A549 treated with Mapracorat at 1 μM for 4 hours (cell line): ENCODE measurements at places on chromosomes 4 and X. TPM values are rescaled to one million over a fixed set of nuclear protein-coding genes. Genes with fewer than 3 reads are reported as not detected.

The PDS5A gene
- total RNA-seq, result 21.9 to 30.2 TPM (median 27.9 TPM) in 5 replicates

The TLR1 gene
- 0.13 to 0.30 TPM (median 0.23 TPM) in 5 replicates for total RNA-seq

The PDLIM5 gene
- 27.5 to 43.8 TPM (median 35.7 TPM) in 5 replicates for total RNA-seq

The NPFFR2 gene
- not detected in 5 replicates for total RNA-seq

The CSAG3 gene
- not detected in 5 replicates for total RNA-seq

The PNCK gene
- 0.12 to 0.60 TPM (median 0.23 TPM) in 4 of 5 replicates, not detected in the other for total RNA-seq

The DCX gene
- total RNA-seq, result not detected in 5 replicates

The PLCXD1 gene
- total RNA-seq, result 22.7 to 30.4 TPM (median 27.2 TPM) in 5 replicates

The IL13RA1 gene
- total RNA-seq, result 48.2 to 59.7 TPM (median 57.8 TPM) in 5 replicates

The NWD2 gene
- total RNA-seq, result not detected in 5 replicates

The ARSD gene
- total RNA-seq, result 12.0 to 15.0 TPM (median 13.8 TPM) in 5 replicates

The MMRN1 gene
- not detected in 5 replicates for total RNA-seq

The TLR3 gene
- total RNA-seq, result 0.14 to 0.56 TPM (median 0.35 TPM) in 5 replicates

The C4orf36 gene
- total RNA-seq, result 0.76 to 1.3 TPM (median 0.92 TPM) in 5 replicates

The NHSL2 gene
- total RNA-seq, result 0.25 to 0.52 TPM (median 0.27 TPM) in 5 replicates

The CXCL1 gene
- 6.0 to 8.7 TPM (median 7.9 TPM) in 5 replicates for total RNA-seq

The MAGEE2 gene
- total RNA-seq, result not detected in 5 replicates

The PPP1R2C gene
- not detected in 5 replicates for total RNA-seq

The CT47B1 gene
- not detected in 5 replicates for total RNA-seq

The MCTS1 gene
- 91.6 to 101 TPM (median 93.1 TPM) in 5 replicates for total RNA-seq

The SPARCL1 gene
- not detected in 5 replicates for total RNA-seq

The MAP9 gene
- total RNA-seq, result 4.0 to 5.5 TPM (median 4.7 TPM) in 5 replicates

The GPR82 gene
- not detected in 5 replicates for total RNA-seq

The SMR3B gene
- total RNA-seq, result not detected in 5 replicates

The DOK7 gene
- 0.19 to 0.82 TPM (median 0.48 TPM) in 5 replicates for total RNA-seq

The BEX1 gene
- total RNA-seq, result not detected in 5 replicates

The PWWP3B gene
- total RNA-seq, result not detected in 5 replicates

The FAAH2 gene
- total RNA-seq, result 0.06 to 0.30 TPM (median 0.13 TPM) in 3 of 5 replicates, not detected in the others

The JAKMIP1 gene
- total RNA-seq, result 0.06 TPM in 1 of 5 replicates, not detected in the others

The SOWAHB gene
- 0.04 to 0.10 TPM (median 0.05 TPM) in 4 of 5 replicates, not detected in the other for total RNA-seq

The ZNF81 gene
- 3.0 to 7.5 TPM (median 5.8 TPM) in 5 replicates for total RNA-seq

The EREG gene
- 12.6 to 18.5 TPM (median 16.3 TPM) in 5 replicates for total RNA-seq

The CEP135 gene
- total RNA-seq, result 4.2 to 5.6 TPM (median 5.4 TPM) in 5 replicates

The PDZD4 gene
- 2.9 to 4.3 TPM (median 3.7 TPM) in 5 replicates for total RNA-seq

The DCUN1D4 gene
- 11.9 to 21.4 TPM (median 16.4 TPM) in 5 replicates for total RNA-seq

The MTNR1A gene
- 0.36 to 1.2 TPM (median 0.58 TPM) in 5 replicates for total RNA-seq

The GPR78 gene
- 0.07 TPM in 1 of 5 replicates, not detected in the others for total RNA-seq

The MAGEA1 gene
- 0.09 to 0.13 TPM (median 0.12 TPM) in 4 of 5 replicates, not detected in the other for total RNA-seq

The TBC1D9 gene
- 5.5 to 7.1 TPM (median 6.6 TPM) in 5 replicates for total RNA-seq

The TBC1D8B gene
- 0.81 to 1.3 TPM (median 0.95 TPM) in 5 replicates for total RNA-seq

The CYBB gene
- total RNA-seq, result 0.02 to 0.12 TPM (median 0.05 TPM) in 4 of 5 replicates, not detected in the other

The COX7B gene
- total RNA-seq, result 541 to 712 TPM (median 591 TPM) in 5 replicates

The BEX2 gene
- 7.1 to 12.1 TPM (median 11.3 TPM) in 5 replicates for total RNA-seq

The TSPAN7 gene
- total RNA-seq, result 1.8 to 2.9 TPM (median 2.5 TPM) in 5 replicates

The FRAS1 gene
- 2.0 to 3.4 TPM (median 2.7 TPM) in 5 replicates for total RNA-seq

The LDB2 gene
- total RNA-seq, result not detected in 5 replicates

The PPEF2 gene
- total RNA-seq, result not detected in 5 replicates

The FHIP1A gene
- total RNA-seq, result 0.07 to 0.84 TPM (median 0.13 TPM) in 5 replicates

The CXCL11 gene
- total RNA-seq, result 0.13 to 0.19 TPM in 2 of 5 replicates, not detected in the others

The BTK gene
- total RNA-seq, result 0.07 to 0.36 TPM (median 0.24 TPM) in 5 replicates

The STPG2 gene
- not detected in 5 replicates for total RNA-seq

The AGTR2 gene
- not detected in 5 replicates for total RNA-seq

The WDR17 gene
- total RNA-seq, result 1.3 to 3.3 TPM (median 1.9 TPM) in 5 replicates

The LYAR gene
- 25.9 to 33.7 TPM (median 28.1 TPM) in 5 replicates for total RNA-seq

The MAGEB17 gene
- not detected in 5 replicates for total RNA-seq

The SCML1 gene
- 5.6 to 7.4 TPM (median 6.3 TPM) in 5 replicates for total RNA-seq

The FGD1 gene
- 5.1 to 7.2 TPM (median 6.4 TPM) in 5 replicates for total RNA-seq
